ENCODE measurements at places on chromosomes 6 and 20. TPM values are rescaled to one million over a fixed set of nuclear protein-coding genes. Genes with fewer than 3 reads are reported as not detected.

DNA sequence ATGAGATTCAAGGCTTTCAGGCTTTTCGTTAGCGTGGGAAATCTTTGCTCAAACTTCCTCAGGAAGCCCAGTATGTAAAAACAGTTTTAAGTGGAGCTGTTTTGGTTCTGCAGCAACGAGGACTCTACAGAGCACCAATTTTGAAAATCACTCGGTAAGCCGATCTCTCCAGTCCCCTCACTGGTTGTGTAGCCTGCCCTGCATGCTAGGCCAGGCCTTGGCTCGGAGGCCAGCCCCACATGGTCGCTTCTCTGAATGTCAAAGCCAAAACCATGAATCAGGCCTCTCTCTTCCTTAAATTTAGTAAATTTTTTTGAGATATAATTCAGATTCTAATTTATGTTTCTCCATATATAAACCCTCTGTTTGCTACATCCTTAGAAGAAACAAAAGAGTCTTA lies 108.0 kb downstream of the CHD6 start:
- DNase-seq, result peak; percentile 53
- no peak overlapping the region for H3K4me3 ChIP-seq
- no peaks in the 10 kb centered on the region for H3K36me3 ChIP-seq

- H3K4me1 ChIP-seq, result no peaks in the 10 kb centered on the region
- no peaks in the 10 kb centered on the region for H3K36me3 ChIP-seq
- peak; percentile 45 for DNase-seq
- H3K27me3 ChIP-seq, result no peaks in the 10 kb centered on the region
Observed at GRCh38 chr6:1424306-1424927, 35.0 kb downstream of the FOXF2 start.

GRCh38 chr6:106448000-106448426 lies 87.5 kb downstream of the CRYBG1 start:
- H3K27me3 ChIP-seq, result peaks cover 5% of the 10 kb centered on the region
- no peaks in the 10 kb centered on the region for H3K4me1 ChIP-seq
- no peak overlapping the region for H3K4me3 ChIP-seq
- DNase-seq, result no peak

- H3K4me3 ChIP-seq, result no peak overlapping the region
- H3K36me3 ChIP-seq, result no peaks in the 10 kb centered on the region
- H3K4me1 ChIP-seq, result no peaks in the 10 kb centered on the region
- no peak for DNase-seq
Observed at GRCh38 chr20:24660651-24661050, 191.2 kb downstream of the SYNDIG1 start.

DNA sequence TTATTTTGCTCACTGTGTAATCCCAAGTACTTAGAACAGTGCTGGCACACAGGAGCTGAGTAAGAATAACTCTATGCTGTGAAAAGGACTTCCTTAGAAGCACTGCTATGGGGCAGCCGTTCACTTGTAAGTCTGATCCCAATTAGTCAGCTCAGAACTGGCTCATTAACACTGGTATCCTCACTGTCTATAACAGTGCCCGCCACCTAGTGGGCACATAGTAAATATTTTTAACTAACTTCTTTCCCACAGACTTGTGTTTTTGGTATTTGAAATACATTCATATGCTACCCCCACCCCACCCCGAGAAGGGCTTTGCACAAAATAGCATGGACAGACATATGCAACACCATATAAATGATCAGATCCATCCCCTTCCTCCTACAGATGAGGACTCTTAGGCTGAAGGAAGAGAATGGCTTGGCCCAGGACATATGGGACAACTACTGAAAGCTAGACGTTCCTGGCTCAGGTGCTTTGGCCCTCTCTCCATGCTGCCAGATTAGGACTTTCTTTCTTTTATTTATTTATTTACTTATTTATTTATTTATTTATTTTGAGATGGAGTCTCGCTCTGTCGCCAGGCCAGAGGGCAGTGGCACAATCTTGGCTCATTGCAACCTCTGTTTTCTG lies 47.1 kb downstream of the DST start:
- H3K27ac ChIP-seq, result no peak overlapping the region
- H3K36me3 ChIP-seq, result peaks cover 15% of the 10 kb centered on the region
- no peaks in the 10 kb centered on the region for H3K4me1 ChIP-seq
- H3K4me3 ChIP-seq, result no peak overlapping the region

- no peak overlapping the region for H3K4me3 ChIP-seq
- H3K27ac ChIP-seq, result no peak overlapping the region
- no peaks in the 10 kb centered on the region for H3K27me3 ChIP-seq
- no peak for DNase-seq
- peaks cover 5% of the 10 kb centered on the region for H3K4me1 ChIP-seq
Observed at GRCh38 chr6:42249279-42249678, 31.6 kb upstream of the MRPS10 start.

DNA sequence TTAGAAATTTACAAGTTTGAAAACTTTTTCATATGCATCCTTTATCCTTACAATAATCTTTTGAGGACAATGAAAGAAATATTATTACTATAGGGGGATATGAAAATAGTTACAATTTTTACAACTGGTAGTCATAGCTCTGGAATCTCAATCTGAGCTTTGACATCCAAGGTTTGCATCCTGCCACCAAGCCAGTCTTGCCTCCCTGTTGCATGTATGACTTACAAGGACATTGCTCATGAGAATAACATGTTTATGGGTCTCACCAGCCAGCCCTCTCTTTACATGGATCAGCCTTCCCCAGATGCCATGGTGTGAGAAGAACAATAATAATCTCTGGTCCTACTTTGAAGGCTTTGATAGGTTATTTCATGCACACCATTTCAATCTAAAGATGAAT lies 67.5 kb downstream of the THEMIS start:
- H3K27me3 ChIP-seq, result no peaks in the 10 kb centered on the region
- DNase-seq, result no peak
- no peaks in the 10 kb centered on the region for H3K36me3 ChIP-seq
- no peak overlapping the region for H3K27ac ChIP-seq
- H3K4me3 ChIP-seq, result no peak overlapping the region
- no peaks in the 10 kb centered on the region for H3K4me1 ChIP-seq

DNA sequence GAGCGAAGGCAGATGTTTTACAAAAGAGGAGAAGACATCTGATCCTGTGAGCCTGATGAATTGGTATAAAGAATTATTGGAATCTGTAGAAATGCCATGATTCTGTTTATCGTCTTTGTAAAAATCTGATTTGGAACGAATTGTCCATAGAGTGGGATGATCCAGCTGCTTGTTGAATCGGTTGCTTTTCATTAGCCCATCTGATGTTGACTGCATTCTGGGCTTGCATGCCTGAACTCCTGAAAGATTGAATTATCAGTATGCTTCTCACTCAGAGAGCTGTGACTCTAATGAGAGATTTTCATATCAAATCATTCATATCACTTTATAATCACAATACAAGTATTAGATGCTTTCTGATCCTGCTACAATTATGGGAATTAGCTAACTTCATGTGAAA lies 100.6 kb downstream of the KLHL32 start:
- DNase-seq, result no peak
- H3K4me1 ChIP-seq, result no peaks in the 10 kb centered on the region
- no peaks in the 10 kb centered on the region for H3K27me3 ChIP-seq
- no peaks in the 10 kb centered on the region for H3K36me3 ChIP-seq
- no peak overlapping the region for H3K4me3 ChIP-seq

- no peak overlapping the region for H3K27ac ChIP-seq
- no peaks in the 10 kb centered on the region for H3K4me1 ChIP-seq
- H3K27me3 ChIP-seq, result no peaks in the 10 kb centered on the region
- no peak for DNase-seq
- H3K36me3 ChIP-seq, result no peaks in the 10 kb centered on the region
Observed at GRCh38 chr6:163759542-163759941, 345.0 kb downstream of the QKI start.

- DNase-seq, result no peak
- H3K36me3 ChIP-seq, result no peaks in the 10 kb centered on the region
- H3K27me3 ChIP-seq, result no peaks in the 10 kb centered on the region
- no peak overlapping the region for H3K4me3 ChIP-seq
Observed at GRCh38 chr6:68192988-68193387, 442.1 kb upstream of the ADGRB3 start.

GRCh38 chr20:61502433-61502832 lies 250.4 kb downstream of the CDH4 start:
- no peak overlapping the region for H3K4me3 ChIP-seq
- H3K4me1 ChIP-seq, result no peaks in the 10 kb centered on the region
- no peak overlapping the region for H3K27ac ChIP-seq

- DNase-seq, result no peak
- no peaks in the 10 kb centered on the region for H3K27me3 ChIP-seq
- no peaks in the 10 kb centered on the region for H3K4me1 ChIP-seq
- H3K4me3 ChIP-seq, result no peak overlapping the region
Observed at GRCh38 chr20:63117661-63118302, 98.1 kb downstream of the YTHDF1 start.

GRCh38 chr6:137405806-137406205 lies 88.4 kb downstream of the OLIG3 start:
- H3K27ac ChIP-seq, result no peak overlapping the region
- DNase-seq, result no peak
- H3K4me3 ChIP-seq, result no peak overlapping the region
- H3K4me1 ChIP-seq, result no peaks in the 10 kb centered on the region
- H3K27me3 ChIP-seq, result peaks cover 1% of the 10 kb centered on the region
- H3K36me3 ChIP-seq, result no peaks in the 10 kb centered on the region

- H3K4me3 ChIP-seq, result no peak overlapping the region
- DNase-seq, result no peak
- H3K4me1 ChIP-seq, result no peaks in the 10 kb centered on the region
- no peaks in the 10 kb centered on the region for H3K27me3 ChIP-seq
Observed at GRCh38 chr6:63926258-63926780, 290.7 kb downstream of the PHF3 start.

- no peak overlapping the region for H3K27ac ChIP-seq
- H3K36me3 ChIP-seq, result no peaks in the 10 kb centered on the region
- no peaks in the 10 kb centered on the region for H3K4me1 ChIP-seq
- DNase-seq, result no peak
Observed at GRCh38 chr6:111113336-111114086, 26.2 kb downstream of the SLC16A10 start.

DNA sequence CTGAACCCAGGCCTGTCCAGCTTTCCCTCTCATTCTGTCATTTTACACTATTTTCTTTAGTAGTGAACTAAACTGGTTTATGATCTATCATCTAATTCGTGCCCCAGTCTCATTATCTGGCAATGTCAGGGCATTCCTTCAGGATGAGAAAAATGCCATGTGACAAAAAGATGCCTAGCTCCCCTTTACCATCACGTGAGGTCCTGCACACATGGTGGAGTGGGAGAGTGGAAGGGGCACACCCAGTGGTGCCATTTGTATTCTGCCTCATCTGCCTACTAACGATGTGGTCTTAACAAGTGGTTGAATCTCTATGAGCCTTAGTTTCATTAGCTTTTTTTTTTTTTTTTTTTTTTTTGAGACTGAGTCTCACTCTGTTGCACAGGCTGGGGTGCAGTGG lies 41.2 kb downstream of the CDC5L start:
- no peak for DNase-seq
- H3K27ac ChIP-seq, result no peak overlapping the region
- H3K36me3 ChIP-seq, result peaks cover 7% of the 10 kb centered on the region
- no peaks in the 10 kb centered on the region for H3K27me3 ChIP-seq
- H3K4me1 ChIP-seq, result no peaks in the 10 kb centered on the region

GRCh38 chr6:166718516-166718915 lies 91.5 kb upstream of the RPS6KA2 start:
- DNase-seq, result no peak
- no peaks in the 10 kb centered on the region for H3K27me3 ChIP-seq
- peaks cover 4% of the 10 kb centered on the region for H3K4me1 ChIP-seq
- H3K27ac ChIP-seq, result no peak overlapping the region
- H3K36me3 ChIP-seq, result no peaks in the 10 kb centered on the region

DNA sequence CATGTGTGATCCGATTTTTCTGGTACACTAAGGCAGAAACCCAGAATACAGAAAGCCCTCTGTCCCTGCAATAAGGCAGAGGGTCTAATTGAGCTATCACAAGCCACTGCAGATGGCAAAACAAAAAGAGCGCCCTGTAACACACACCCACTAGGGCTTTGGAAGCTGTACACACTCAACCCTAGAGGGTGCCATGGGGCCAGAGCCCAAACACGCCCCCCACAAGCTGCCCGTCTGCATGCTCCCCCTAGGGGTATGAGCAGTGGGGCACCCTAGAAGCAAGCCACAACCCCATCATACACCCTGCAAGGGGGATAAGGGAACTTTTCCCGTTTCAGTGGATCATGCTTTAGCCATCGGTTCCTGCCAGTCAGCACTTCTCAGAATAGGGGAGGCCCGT lies 62.2 kb upstream of the PDE10A start:
- no peaks in the 10 kb centered on the region for H3K27me3 ChIP-seq
- no peak overlapping the region for H3K4me3 ChIP-seq
- no peak for DNase-seq
- H3K4me1 ChIP-seq, result no peaks in the 10 kb centered on the region
- no peak overlapping the region for H3K27ac ChIP-seq
- H3K36me3 ChIP-seq, result no peaks in the 10 kb centered on the region

- no peak for DNase-seq
- H3K36me3 ChIP-seq, result no peaks in the 10 kb centered on the region
- H3K27me3 ChIP-seq, result no peaks in the 10 kb centered on the region
- no peaks in the 10 kb centered on the region for H3K4me1 ChIP-seq
Observed at GRCh38 chr6:148799647-148800046, 52.8 kb downstream of the UST start.

GRCh38 chr20:25252230-25252651 lies 4.4 kb downstream of the PYGB start:
- no peak overlapping the region for H3K4me3 ChIP-seq
- no peak overlapping the region for H3K27ac ChIP-seq
- no peak for DNase-seq
- peaks cover 3% of the 10 kb centered on the region for H3K36me3 ChIP-seq
- H3K27me3 ChIP-seq, result no peaks in the 10 kb centered on the region
- peaks cover 11% of the 10 kb centered on the region for H3K4me1 ChIP-seq

DNA sequence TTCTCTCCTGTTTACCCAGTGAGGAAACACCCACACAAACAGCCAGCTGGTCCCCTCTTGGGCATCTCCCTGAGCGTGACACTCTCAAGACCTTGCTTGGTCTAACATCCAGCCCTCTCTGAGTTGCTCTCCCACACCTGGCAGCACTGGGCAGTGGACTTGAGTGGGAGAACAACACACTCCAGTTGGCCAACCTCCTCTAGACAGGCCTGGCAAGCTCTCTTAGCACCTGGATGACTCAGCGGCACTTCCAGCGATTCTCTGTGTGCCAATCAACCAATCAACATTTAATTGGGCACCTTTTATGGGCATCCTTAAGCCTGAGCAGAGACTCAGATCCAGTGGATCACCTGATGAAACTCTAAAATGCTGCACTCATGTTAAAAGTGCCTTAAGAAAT lies 76.6 kb upstream of the QKI start:
- H3K4me1 ChIP-seq, result peaks cover 23% of the 10 kb centered on the region
- no peaks in the 10 kb centered on the region for H3K27me3 ChIP-seq
- H3K4me3 ChIP-seq, result no peak overlapping the region
- no peak for DNase-seq

Gene AVP
- not detected for total RNA-seq

Gene KCNQ2
- not detected for total RNA-seq

Gene ELOVL2
- total RNA-seq, result not detected

Gene GPR31
- total RNA-seq, result not detected

Gene NKAPL
- 1.1 TPM for total RNA-seq

Gene FAM209B
- total RNA-seq, result not detected
